ENCODE measurements at places on chromosomes 16 and 17.

- no peak for DNase-seq
Measured at GRCh38 chr17:79696610-79696982, 34.1 kb upstream of the ENPP7 start.

DNA sequence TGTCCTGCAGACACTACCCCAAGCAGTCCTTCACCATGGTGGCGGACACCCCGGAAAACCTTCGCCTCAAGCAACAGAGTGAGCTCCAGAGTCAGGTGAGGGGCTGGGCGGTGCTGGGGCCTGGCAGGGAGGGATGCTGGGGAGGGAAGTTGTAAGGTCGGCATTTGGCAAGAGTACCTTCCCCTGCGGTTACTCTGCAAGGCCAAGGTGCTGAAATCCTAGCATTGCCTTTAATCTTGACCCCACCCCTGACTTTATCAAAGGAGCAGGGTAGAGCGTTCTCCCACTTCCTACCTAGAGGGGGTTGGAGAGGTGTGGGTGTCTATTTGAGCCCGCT, 20.5 kb downstream of the LASP1 start:
- DNase-seq = peak; percentile 81

GRCh38 chr16:51119973-51120729, 30.9 kb downstream of the SALL1 start:
- DNase-seq = no peak

GRCh38 chr17:11239379-11239970, 1.5 kb upstream of the SHISA6 start:
- DNase-seq = no peak

DNA sequence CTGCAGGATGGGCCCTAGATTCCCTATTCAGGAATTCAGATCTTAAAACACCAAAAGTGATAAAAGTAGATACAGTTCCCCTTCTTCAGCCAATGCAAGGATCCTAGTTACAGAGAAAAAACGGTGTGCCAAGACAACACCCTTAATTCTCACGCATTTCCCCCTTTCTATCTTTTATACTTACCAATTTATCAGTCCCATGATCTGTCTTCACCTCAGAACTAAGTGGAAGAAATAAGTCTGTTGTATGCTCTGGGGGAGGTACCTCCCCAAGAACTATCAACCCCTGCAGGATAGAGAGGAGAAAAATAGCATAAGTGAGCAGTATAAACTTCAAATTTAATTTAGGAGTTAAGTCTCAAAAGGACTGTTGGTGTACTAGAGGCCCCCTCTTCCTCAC, 83.2 kb downstream of the STH start:
- DNase-seq = no peak

- DNase-seq = no peak
Measured at GRCh38 chr17:60039847-60040442, 38.8 kb downstream of the HEATR6 start.

GRCh38 chr17:56975656-56976055, 2.3 kb upstream of the SCPEP1 start:
- no peak for DNase-seq

DNA sequence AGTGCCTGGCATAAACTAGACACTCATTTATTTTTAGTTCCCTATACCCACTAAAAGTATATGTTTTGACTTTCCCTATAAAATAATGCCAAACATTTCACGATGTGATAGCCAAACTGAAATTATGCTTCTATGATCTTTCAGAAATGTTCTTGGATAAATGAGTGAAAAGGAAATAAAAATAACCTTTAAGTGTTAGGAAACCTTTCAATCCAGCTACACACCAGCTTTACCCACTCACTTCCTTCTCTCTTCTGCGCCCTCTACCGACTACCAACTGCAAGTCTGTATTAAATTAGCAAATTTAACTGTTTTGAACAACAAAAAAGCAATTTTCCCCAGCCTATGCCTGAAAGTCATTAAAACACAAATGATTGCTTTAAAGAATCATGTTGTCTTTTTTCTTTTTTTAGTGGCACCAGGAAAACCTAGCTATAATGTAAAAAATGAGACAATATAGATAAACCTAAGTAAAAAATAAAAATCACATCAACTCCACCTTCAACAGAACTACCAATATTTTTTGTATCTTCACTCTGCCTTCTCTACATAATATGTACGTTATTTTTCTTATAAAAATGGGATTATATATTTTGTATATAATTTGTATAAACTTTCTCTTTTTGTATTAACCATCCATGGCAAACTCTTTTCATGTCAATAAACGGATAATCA, 13.2 kb upstream of the TMEM100 start:
- peak; percentile 61 for DNase-seq

DNA sequence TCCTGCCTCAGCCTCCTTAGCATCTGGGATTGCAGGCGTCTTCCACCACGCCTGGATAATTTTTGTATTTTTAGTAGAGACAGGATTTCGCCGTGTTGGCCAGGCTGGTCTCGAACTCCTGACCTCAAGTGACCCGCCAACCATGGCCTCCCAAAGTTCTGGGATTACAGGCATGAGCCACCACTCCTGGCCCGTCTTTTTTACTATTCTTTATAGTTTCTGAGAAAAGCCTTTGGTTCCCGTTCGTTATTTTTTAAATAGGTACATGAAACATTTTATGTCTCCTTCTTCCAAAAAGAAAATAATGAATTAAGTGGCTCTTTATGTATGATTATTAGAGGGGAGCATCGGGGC, 570 bp upstream of the BCO1 start:
- no peak for DNase-seq

- DNase-seq = no peak
Measured at GRCh38 chr17:2634361-2634960, 41.0 kb downstream of the PAFAH1B1 start.

DNA sequence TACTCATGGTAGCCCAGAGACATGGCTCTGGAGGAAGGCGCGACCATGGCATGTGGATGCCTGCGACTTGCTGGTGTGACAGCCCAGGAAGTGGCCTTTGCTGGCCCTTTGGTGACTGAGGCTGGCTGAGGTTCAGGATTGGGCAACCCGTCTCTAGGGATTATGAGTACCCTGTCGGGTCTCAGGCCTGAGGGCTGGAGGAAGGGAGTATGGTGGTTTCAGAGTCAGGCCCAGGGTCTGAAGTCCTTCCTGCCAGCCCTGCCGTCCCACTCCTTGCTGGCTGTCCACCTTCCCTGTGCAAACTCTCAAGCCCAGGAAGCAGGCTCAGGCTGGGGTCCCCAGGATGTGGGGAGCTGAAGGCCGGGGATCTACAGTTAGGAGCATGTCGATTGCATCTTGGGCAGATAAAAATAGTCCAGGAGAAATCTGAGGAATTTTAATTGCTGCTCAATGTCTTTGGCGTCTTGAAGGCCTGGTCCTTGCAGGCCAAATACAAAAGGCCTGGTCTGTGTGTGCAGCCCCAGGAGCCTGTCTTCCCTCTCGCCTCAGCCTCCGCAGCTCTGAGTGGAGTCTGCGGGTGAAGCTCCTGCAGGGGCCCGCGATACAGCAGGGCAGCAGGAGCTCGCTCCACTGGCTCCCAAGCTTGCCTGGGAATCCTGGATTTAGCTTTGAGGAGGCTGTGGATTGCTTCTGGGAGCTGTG, 52.5 kb downstream of the NKD1 start:
- DNase-seq = no peak

DNA sequence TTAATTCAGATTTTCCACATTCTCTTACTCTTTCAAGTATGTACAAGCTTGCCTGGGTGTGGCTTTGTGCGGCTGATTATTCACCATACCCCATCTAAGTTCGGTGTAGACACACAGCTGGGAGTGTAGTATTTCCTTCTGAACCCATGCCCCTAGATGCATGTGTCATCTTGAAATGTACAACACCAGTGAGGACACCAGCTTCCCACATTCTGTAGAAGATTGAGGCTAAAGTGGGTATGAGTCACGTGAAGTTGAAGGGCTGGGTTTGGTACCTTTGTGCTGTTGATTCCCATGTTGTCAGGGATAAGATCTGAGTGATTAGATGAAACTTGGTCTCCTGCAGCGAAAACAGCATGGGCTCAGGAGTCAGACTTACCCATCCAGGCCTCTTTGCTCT, 14.6 kb upstream of the DHX8 start:
- no peak for DNase-seq

- no peak for DNase-seq
Measured at GRCh38 chr16:77214411-77215138, 15.4 kb downstream of the SYCE1L start.
